ENCODE measurements at places on chromosomes 13 and 19.
A peak's percentile ranks its signal among the peaks of the same experiment; 100 is the strongest.

GRCh38 chr13:95516021-95516420, 36.5 kb upstream of the CLDN10 start:
- no peak for DNase-seq

DNA sequence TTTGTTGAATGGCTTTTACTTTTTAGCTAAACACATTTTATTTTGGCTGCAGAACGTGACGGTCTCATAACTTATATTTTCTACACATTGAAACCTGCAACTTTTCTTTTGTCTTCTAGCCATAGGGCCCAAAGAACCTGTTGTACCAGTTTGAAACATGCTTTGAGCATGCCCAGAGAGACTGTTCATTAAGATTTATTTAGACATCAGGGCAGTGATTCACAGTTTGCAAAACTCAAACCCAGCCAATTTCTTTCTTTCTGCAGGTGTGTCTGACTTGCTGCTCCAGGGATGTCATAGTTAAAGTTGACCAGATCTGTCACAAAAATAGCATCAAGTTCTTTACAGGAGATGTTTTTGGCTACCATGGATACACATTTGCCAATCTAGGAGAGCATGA, 22.0 kb downstream of the SAE1 start:
- DNase-seq, result peak; percentile 39

DNA sequence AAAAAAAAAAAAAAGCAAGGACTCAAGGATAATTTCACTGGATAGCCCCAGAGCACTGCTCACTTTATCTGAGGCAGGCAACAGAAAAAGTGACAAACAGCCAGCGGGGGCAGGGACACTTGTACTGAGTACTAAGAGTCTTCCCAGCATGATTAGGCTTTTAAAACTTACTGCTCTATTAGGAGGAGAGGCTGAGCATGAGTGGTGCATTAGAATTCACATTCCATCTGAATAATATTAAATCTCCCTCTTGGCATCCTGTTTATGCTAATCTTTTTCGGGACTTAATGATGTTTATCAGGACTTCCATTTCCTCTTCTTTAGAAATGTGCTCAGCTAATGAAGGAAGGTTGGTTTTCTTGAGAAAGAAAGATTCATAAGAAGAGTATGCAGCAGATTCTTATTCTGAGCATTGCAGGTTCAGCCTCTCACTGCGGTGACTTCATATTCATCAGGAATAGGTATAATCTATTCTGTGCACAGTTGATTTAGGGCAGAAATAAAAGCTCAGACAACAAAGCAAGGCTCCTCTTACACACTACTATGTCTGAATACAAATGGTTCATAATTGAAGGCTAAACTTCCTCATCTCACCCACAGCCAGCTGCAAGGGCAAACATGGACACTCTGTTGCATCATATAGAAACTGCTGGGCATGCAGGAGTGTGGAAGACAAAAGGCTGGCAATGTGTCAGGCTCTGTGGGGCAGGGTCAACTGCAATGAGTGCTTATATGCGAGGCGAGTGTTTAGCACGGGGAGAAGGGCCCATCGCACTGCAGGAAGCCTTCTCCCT, 107.0 kb downstream of the KL start:
- peak; percentile 82 for DNase-seq

DNA sequence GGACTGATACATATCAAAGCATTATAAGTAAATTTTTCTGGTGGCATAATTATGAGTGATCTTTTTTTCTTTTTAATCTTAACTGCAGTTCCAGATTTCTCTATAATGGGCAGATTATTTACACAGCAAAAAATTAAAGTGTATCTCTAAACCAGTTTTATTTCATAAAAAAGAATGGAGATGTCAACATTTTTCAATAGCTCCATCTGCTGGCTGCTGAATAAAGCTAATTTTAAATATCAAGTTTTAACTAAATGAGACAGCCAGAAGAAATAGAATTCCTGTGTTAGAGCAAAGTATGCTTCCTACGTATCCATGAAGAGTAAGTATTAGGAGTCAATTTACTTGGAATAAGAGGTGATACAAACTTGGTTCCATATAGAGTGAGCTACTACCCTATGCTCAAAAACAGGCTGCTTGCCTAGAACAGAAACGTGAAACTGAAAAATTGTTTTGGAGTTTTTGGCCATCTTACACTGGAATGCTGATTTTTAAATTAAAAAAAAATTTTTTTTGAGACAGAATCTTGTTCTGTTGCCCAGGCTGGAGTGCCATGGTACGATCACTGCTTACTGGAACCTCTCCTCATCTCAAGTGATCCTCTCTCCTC, 5.0 kb upstream of the PDS5B start:
- peak; percentile 43 for DNase-seq

DNA sequence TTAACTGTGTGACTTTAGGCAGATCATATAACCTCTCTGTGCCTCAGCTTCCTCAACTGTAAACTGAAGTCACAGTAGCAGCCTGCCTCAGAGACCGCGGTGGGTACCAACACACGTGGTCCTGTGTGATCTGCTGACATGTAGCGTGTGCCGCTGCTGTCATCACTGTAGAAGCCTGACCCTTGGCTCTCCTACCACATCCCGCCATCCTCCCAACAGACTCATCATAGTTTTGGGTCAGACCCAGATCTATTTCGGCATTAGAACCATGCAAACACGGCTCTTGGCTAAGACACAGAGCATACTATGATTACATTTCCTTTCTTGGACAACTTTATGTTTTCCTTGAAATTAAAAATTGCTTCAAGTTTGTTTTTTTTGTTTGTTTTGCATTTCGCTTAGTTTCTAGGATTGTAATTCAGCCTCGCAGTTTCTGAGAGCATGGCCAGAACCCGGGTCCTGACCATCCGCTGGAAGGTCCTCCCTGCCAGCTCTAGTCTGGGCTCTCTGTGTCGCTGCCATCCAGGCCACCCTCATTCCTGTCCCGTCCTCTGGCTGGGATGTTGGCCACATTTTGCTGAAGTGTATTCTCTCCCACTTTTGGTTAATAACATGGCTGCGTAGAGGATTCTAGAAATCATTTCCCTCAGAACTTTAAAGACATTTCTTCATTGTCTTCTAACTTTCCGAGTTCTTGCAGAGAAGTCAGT, 53.0 kb downstream of the GGACT start:
- no peak for DNase-seq

- no peak for DNase-seq
Observed at GRCh38 chr19:6286676-6287075, 6.9 kb upstream of the MLLT1 start.

DNA sequence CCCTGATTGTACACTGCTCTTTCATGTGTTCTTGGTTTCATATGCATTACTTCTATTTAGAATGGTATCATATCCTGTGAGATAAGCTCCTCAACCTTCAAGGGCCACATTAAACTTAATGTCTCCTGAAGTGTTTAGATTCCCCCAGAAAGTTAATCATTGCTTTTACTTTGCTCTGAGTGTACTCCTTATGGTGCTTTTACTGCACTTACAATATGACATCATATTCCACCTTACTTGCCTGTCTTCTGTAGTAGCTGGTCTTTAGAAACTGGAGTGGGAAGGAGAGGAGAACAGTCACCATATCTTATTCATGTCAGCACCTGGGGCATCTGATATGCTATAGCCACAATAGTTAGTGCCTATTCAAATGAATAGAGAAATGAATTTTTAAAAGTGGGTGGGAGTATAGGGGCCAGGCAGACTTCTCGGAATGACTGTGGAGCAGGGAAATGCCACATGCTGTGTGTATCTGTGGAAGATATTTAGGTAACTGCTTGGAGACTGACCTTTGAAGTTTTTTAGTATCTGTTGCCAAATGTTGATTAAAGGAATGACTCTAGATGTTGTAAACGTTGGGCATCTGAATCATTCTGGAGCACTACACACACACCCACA, 40.2 kb downstream of the SLAIN1 start:
- no peak for DNase-seq
